ENCODE measurements at places on chromosomes 5 and 9. TPM values are rescaled to one million over a fixed set of nuclear protein-coding genes. Genes with fewer than 3 reads are reported as not detected.

GRCh38 chr5:7857926-7858632 is 7.1 kb upstream of the CFAP90 start:
- DNase-seq: no peak

DNA sequence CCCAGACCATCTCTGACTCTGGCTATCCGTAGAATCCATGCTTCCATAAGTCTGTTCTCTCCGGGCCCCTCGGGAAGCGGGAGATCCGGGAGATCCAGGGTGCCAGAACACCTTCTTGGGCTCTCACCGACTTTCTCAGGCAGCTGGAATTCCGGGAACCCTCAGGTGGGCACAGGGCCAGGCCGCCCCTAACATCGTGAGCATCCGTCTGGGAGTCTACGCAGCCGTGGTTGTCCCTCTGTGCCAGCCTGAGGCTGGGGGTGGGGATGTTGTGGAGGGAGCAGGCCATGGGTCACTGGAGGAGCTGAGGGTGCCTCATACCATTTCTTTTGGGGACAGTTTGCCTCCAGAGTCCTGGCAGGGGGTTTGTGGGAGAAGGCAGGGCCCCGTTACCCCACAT is 92.3 kb upstream of the COL5A1 start:
- no peak for DNase-seq

GRCh38 chr9:122463828-122464632 is 13.7 kb downstream of the OR1J1 start:
- DNase-seq: no peak

DNA sequence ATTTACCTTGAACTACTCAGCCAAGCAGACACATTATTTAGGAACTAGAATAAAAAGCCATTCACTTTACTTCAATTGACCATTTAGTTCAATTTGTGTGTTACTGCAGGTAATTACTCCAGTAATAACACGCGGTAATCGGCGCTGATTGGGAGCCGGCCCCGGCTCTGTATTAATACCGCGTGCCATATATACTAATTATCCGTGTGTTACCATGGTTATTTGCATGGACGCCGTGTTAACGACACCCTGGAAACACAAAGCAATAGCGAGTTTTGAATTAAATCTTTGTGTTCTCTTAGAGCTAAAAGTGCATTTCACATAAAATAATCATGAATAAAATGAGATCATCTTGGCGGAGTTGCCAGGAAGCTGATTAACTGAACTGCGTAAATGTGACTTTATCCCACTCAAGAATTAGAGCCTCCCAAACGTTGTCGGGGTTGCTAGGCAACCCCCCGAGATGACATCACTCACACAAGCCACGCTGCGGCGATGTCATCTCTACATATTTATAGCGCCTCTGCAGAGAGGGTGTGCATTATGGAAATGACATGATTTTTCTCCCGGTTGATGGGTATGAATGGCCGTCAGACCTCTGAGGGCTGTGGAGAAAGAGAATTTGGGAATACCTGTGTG is 41.4 kb upstream of the RNU6ATAC start:
- no peak for DNase-seq

The MLANA gene
- not detected for total RNA-seq

The GABRA6 gene
- total RNA-seq: not detected

GRCh38 chr5:113145757-113146387 is 169.3 kb downstream of the DCP2 start:
- peak; percentile 98 for DNase-seq

The AK6 gene
- 38.4 TPM for total RNA-seq

DNA sequence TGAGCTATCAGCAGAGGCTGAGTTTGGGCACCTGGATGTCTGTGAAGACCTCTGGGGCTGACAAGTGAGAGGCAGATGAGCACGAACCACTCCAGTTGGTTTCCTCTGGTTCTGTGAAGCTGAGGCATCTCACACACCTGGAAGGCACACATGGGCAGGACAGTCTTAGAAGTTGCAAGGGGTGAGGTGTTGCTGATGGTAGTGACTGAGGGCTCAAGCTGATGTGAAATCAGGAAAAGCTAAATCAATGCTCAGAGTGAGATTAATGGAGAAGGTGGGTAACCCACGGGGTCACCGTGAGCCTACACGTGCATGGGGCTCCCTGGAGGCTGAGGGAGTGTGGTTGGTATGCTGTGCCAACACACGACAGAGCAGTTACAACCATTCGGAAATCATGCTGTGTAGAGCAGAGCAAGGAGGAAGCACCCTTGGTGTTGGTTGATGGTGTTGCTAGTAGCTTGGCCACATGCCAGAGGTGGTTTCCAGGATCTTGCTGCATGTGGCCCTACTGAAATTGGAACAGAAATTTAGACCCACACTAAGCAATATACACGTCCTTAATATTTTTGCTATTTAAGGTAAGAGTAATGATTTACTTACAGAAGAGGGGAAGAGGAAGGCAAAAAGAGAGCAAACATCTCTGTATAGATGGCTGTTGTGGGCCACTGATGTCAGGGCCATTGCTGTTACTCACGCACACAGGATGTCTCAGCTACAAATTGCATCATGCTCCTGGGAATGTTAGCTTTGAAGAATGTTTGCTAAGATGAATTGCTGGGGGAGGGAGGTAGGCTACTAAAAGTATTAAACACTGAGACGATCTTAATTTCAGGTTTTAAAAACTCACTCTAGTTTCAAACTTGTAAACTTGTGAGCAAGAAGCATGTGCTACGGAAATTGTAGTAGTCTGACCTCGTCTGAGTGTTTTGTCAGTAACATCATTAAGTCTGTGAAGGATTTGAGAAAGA is 170.5 kb downstream of the ARHGEF28 start:
- peak; percentile 83 for DNase-seq

DNA sequence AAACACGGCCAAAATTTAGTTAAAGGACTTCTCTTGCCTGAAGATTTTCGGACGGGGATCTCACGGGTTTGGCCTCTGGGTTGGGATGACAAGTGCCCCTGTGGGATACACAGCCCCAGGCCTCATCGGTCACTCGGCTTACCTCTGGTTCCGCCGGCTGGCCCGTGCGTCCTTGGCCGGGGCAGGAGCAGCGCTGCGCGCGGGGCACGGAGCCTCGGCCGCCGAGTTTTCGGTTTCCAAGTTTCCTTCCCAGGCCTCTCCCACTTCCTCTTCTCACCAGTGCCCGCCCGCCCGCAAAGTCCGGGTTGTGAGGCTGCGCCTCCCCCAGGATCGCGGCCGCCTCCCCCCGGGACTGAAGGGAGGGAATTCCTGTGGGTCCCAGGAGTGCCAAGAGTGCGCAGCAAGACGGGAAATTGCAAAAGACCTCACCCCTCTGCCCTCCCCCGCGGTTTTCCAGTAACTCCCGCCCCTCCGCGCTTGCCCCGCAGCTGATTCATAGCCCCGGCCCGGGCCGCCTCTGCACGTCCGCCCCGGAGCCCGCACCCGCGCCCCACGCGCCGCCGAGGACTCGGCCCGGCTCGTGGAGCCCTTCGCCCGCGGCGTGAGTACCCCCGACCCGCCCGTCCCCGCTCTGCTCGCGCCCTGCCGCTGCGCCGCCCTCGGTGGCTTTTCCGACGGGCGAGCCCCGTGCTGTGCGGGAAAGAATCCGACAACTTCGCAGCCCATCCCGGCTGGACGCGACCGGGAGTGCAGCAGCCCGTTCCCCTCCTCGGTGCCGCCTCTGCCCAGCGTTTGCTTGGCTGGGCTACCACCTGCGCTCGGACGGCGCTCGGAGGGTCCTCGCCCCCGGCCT is at the start of gene OSMR:
OSMR (plus strand) TSS at position 487 of the 853 bp plus-strand sequence. CDS start 23,033 bp downstream, outside the sequence.
- DNase-seq: peak; percentile 94

- no peak for DNase-seq
Observed at GRCh38 chr5:42547894-42548293, 124.7 kb downstream of the GHR start.

DNA sequence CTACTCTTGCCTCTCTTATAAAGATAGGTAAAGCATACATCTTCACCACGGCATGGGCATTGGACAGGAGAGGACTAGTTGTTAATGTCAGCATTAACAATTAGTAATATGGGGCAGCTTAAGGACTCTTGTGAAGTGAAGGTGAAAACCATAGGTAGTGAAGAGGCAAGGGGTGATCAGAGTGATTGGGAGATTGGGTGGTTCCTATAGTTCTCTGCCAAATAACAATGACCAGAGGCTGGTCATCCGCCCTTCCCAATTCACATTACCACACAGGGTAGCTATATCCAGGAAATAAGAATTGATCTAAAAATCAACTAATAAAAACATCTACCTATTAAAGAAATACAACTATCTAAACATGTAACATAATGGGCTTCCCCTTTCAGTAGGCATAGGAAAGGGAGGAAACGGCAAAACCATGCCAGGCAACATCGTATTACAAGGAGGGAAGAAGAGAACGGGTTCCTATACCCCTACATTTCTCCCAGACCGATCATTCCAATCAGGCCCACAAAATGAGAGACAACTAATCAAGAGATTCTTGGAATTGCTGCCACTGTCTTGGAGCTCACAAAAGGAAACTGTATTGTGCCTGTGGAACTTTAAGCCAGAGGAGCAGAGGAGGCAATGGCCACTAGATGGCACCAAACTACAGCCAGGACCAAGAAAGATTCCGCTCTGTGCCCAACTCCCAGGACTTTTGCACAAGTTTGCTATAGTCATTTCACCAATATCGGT is 121.6 kb downstream of the FBXL17 start:
- peak; percentile 61 for DNase-seq

The C9orf153 gene
- total RNA-seq: 0.28 TPM

- DNase-seq: no peak
Observed at GRCh38 chr5:159071382-159071781, 28.3 kb downstream of the EBF1 start.

The ARL10 gene
- 5.2 TPM for total RNA-seq

The SLC36A2 gene
- not detected for total RNA-seq

DNA sequence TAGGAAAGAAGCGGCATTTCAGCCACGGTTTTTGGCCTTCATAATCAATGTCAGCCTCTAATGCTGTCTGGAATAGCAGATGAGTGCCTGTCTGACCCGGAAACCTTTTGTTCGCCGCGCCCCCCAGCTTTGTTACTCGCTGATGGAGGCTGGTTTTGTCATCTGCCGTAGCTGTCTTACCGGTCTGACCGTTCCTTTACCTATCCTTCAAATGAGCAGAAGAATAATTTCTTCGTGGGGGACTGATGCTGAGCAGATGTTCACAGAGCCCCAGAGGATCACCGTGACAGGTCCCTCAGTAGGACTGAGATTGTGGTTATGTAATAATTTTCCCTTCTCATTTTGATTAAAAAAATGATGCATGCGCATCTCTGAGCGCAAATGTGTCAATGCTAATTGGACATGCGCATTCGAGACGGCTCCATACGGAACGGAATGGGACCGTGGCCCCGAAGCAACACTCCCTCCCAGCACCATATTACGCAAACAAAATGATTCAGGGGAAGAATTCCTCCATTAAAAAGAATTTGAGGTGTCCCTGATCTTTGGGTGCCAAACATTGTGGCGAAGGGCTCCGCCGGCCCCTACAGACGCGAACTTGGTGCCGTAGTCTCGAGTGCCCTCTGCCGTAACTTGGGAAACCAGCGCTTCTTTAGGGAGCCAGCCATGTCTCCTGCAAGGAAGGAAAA is 27.6 kb downstream of the TLX3 start:
- DNase-seq: peak; percentile 41

- DNase-seq: no peak
Observed at GRCh38 chr5:103693517-103693916, 130.9 kb upstream of the NUDT12 start.

The UNC5A gene
- 0.51 TPM for total RNA-seq

GRCh38 chr5:75664979-75665378 is 52.3 kb downstream of the POC5 start:
- no peak for DNase-seq

The RANBP17 gene
- total RNA-seq: 4.2 TPM

GRCh38 chr9:114238891-114239875 is 83.7 kb upstream of the ORM1 start:
- DNase-seq: no peak

- DNase-seq: no peak
Observed at GRCh38 chr9:94611638-94612068, 18.0 kb upstream of the FBP2 start.

DNA sequence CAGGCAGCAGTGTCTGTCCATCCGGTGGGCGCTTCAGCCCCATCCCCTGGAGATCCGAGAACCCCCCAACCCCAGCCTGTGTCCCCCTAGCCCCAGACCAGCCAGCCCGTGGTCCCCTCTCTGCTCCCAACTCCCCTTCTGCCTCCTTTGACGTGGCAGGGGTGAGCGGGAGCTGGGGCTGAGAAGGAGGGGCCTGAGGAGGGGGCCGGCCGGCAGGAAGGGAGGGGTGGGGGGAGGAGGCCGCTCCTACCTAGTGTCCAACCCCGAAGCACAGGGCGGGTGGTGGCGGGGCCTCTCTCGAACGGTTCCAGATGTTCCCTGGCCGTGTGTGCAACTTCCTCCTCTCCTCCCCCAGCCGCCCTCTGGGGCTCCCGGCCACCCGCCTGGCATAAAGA is 31.0 kb downstream of the GOLGA2 start:
- DNase-seq: no peak

- no peak for DNase-seq
Observed at GRCh38 chr9:14958989-14959388, 48.8 kb upstream of the FREM1 start.

GRCh38 chr5:82329393-82329792 is 51.2 kb upstream of the RPS23 start:
- DNase-seq: no peak

DNA sequence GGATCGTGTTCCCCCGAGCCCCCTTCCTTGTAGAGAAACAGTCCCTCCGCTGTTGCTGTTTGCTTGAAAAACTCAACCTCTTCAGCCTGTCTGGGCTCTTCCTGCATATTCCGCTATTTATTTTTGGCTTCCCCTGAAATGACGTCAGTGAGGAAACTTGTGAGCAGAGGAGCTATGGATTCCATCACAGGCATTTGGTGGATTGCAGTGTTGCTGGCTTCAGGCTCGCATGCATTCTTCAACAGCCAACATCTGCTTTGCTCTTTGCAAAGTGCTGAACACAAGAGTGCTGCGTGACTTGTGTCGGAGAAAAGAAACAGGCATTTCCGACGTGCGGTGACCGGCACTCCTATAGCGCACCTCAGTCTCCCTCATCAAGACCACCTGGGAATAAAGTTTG is 232.7 kb downstream of the RFK start:
- no peak for DNase-seq

DNA sequence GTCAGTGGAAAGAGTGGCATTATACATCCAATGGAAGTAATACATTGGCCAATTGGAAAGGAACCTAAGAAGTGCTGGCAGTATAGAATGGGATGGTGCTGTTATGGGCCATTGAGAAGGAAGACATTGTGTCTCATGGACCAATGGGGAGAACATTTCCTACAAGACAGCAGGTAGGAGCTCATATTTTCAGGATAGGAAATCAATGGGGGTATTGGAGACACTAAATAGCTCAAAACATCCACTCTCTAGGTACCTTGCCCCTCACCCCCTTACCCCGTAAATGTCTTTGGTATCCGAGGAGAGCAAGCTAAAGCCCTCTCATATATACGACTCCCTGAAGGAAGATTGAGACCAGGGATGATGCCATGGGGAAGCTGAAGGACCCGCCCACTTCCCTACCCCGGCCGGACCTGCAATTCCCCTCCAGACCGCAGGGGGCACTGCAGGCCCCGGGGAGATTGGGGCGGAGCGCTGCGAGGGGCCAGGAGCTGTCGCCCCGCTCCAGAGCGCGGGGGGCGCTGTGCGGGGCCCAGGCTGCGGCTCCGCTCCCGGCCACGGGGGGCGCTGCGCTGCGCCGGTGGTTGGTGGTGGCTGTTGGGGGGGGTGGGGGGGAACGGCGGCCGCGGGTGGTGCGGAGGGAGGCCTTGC is at the start of gene KDM3B:
KDM3B (plus strand) TSS at position 615 of the 651 bp plus-strand sequence. CDS start 111 bp downstream, outside the sequence.
- DNase-seq: peak; percentile 69

All from foreskin keratinocyte (primary cell).